ENCODE measurements at places on chromosomes 7 and 10. TPM values are rescaled to one million over a fixed set of nuclear protein-coding genes. Genes with fewer than 3 reads are reported as not detected.

Gene WIPF3
- not detected for polyA plus RNA-seq

Gene ITGA8
- polyA plus RNA-seq, result not detected

Gene MSMB
- not detected for polyA plus RNA-seq

Gene ARF5
- polyA plus RNA-seq, result 234 TPM

Gene PRF1
- 1.9 TPM for polyA plus RNA-seq

Gene PTPRN2
- 5.0 TPM for polyA plus RNA-seq

Gene LRGUK
- polyA plus RNA-seq, result 0.65 TPM

Gene FAM25C
- not detected for polyA plus RNA-seq

Gene GNGT1
- not detected for polyA plus RNA-seq

Gene KCNH2
- polyA plus RNA-seq, result 2.7 TPM

Gene GDF10
- not detected for polyA plus RNA-seq

Gene ICA1
- polyA plus RNA-seq, result 0.30 TPM

Gene ERV3-1
- 13.7 TPM for polyA plus RNA-seq

Gene MACROH2A2
- not detected for polyA plus RNA-seq

Gene CREB5
- polyA plus RNA-seq, result 0.95 TPM

Gene COMMD3
- polyA plus RNA-seq, result 53.5 TPM

Gene PCLO
- polyA plus RNA-seq, result 0.27 TPM

Gene DNAH11
- not detected for polyA plus RNA-seq

Gene OR6V1
- polyA plus RNA-seq, result not detected

Gene NKX2-3
- not detected for polyA plus RNA-seq

Gene KAT6B
- polyA plus RNA-seq, result 11.5 TPM

Gene ZNF804B
- not detected for polyA plus RNA-seq

Gene TRPV5
- polyA plus RNA-seq, result not detected

Gene PPP1R17
- not detected for polyA plus RNA-seq

Gene PNLIPRP2
- not detected for polyA plus RNA-seq

Gene HPSE2
- polyA plus RNA-seq, result not detected

Gene LLCFC1
- not detected for polyA plus RNA-seq

Gene BAMBI
- 1.9 TPM for polyA plus RNA-seq

Gene ASCC1
- polyA plus RNA-seq, result 20.2 TPM

Gene PRSS37
- polyA plus RNA-seq, result not detected

Gene RNLS
- polyA plus RNA-seq, result 2.0 TPM

All from B cell (primary cell).